ENCODE measurements at places on chromosomes 1 and 21. TPM values are rescaled to one million over a fixed set of nuclear protein-coding genes. Genes with fewer than 3 reads are reported as not detected.
A peak's percentile ranks its signal among the peaks of the same experiment; 100 is the strongest.

GRCh38 chr1:177976596-177976995 lies 6.7 kb upstream of the SEC16B start:
- DNase-seq = no peak

PLPPR5 gene
- total RNA-seq = not detected

NBPF15 gene
- 45.3 TPM for total RNA-seq

FAM163A gene
- total RNA-seq = 0.05 TPM

DNA sequence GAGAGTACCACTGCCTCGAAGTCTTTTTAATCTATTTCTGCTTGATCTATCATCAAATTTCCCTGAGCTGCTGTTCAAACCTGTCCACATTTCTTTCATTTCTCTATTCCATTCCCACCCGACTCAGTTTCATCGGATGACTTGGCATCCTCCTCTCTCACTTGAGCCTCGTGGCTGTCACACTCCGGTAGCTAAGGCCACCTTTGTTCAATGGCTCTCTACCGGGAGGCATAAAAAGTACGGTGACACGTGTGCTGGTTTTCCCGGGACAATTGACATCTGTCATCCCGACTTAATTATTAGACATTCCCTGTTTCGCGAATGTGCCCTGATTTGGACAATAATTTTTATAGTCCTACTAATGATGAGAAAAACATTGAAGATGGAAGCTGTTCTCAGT lies 22.6 kb downstream of the MIS18A start:
- no peak for DNase-seq

DNA sequence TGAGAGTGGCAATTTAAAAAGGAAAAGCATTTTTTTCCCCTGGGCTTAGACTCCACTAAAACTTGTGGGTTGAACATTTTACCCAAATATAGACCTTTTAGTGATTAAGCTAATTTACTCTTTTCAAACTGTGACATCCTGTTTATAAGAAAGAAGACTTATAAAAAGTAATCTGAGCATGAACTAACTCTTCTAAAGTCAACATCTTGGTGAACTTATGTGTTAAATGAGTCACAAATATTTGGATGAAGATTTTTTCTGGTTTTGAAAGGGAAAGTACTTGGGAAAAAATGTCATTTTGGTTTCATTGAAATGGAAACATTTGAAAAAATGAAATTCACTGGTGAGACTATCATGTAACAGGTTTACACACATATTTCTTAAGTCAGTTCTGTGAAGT lies 109.8 kb downstream of the KCNK2 start:
- no peak for DNase-seq

DNA sequence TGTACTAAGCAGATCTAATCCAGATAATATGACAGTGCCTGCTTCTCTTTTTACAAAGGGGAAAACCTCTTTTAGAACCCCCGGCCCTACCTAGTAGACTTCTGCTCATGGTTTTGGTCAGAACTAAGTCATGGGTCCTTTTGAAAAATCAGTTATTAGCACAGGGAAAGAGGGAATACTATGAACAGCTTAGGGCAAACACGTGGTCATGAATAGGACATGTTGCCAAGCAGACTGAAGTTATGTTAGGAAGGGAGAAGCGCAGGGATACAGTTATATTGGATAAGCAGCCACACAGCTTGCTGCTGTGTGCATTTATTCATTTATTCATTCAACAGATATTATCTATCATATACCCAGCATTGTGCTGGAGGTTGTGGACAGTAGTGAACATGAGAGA lies 25.3 kb upstream of the IGSF3 start:
- DNase-seq = no peak

- no peak for DNase-seq
These were observed 54.6 kb upstream of the PRDX6 start for GRCh38 chr1:173422456-173422976.

S100A5 gene
- total RNA-seq = not detected

GRCh38 chr1:51736702-51737101 lies 119.8 kb downstream of the OSBPL9 start:
- peak; percentile 94 for DNase-seq

NEGR1 gene
- total RNA-seq = under 0.01 TPM

GRCh38 chr1:192238421-192238820 lies 78.4 kb upstream of the RGS21 start:
- peak; percentile 3 for DNase-seq

SPRR2G gene
- total RNA-seq = not detected

SYCP1 gene
- not detected for total RNA-seq

SLC25A33 gene
- total RNA-seq = 6.3 TPM

DNA sequence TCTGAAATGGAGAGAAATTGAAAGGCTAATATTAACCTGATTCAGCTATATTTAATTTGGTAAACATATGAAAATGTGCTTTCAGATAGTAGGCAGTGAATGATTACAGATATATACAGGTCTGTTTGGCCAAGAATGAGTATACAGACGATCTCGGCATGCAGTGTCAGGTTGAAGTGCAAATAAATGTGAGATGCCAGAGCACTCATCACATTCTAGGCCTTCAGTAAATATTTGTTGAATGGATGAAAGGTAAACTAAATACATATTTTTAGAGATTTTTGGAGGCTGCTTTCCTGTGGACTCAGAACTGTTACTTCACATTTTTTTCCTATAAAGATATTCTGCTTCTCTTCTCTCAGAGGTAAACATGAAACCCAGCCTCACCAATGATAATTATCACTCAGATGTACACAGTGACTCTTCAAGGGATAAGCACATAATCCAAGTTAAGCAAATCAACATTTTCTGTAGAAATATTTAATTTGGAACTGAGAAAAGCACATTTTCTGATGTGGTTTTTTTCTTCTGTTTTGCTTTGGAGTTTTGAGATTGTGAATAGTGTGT lies 702.9 kb downstream of the BRINP3 start:
- no peak for DNase-seq

- DNase-seq = no peak
These were observed 53.9 kb upstream of the TIAM1 start for GRCh38 chr21:31397939-31398338.

ITLN2 gene
- not detected for total RNA-seq

GRCh38 chr1:21024918-21025317 lies 151.8 kb downstream of the EIF4G3 start:
- no peak for DNase-seq

GRCh38 chr1:65939636-65940035 lies 146.9 kb downstream of the PDE4B start:
- DNase-seq = no peak

DNA sequence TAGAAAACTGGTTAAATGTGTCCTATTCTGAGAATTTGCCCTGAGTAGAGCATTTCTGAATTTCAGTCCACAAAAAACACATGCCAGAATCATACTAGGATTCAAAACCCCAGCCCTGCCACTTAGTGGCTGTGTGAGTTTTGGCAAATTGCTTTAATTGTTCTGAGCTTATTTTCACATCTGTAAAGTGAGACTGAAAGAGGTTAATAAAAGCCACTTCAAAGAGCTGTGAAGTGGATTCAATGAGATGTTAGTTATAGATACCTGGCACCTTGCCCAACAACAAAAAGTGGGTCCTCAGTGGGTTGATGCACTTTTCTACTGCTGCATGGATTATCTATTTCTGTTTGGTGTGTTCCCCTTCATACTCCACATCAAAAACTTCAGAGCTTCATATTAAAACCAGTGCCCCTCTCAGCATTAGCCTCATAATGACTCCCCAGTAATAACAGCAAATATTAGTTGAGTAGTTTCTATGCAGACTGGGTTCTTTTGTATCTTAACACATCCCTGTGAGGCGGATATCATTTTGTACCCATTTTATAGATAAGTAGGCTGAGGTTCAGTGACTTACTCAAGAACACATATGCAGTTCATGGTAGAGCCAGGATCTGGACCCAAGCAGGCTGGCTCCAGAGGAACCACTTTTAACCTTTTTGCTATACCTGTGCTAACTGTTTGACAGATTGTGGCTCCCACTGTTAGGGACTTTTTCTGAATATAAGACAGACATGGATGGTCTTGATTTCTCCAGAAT lies 14.2 kb upstream of the ADORA3 start:
- no peak for DNase-seq

RAVER2 gene
- total RNA-seq = 7.5 TPM

DNA sequence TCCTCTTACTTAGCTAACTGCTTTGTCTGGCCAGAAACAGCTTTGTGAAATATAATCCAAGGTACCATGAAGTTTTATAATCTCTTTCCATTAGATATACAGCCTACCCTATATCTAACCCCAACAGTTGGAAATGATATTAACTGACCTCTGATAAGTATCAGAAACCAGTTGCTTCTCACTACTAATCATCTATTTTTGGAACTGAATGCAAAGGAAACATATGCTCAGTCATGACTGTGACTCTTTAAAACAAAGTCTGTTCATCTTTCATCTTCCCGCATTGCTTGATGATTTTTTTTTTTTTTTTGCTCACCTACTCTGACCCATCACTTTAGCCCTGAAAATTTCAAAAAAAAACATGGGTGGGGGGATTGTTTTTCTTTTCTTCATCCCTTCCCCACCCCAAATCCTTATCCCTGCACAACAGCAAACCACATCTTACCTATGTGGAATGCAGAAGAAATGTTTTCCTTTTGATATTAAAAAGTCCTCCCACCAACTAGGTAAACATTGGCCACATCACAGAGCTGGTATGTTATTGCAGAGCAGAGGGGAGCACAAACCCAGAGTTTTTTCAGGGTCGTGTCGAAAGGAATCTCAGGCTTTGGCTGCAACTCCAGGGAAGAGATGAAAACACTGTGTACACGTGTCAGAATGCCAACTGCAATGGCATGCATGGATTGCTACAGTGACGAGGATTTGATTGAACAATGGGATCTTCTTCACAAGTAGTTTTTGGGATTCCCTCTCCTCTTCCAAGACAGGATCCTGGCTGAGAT lies 137.3 kb downstream of the SLC30A10 start:
- DNase-seq = no peak

DNA sequence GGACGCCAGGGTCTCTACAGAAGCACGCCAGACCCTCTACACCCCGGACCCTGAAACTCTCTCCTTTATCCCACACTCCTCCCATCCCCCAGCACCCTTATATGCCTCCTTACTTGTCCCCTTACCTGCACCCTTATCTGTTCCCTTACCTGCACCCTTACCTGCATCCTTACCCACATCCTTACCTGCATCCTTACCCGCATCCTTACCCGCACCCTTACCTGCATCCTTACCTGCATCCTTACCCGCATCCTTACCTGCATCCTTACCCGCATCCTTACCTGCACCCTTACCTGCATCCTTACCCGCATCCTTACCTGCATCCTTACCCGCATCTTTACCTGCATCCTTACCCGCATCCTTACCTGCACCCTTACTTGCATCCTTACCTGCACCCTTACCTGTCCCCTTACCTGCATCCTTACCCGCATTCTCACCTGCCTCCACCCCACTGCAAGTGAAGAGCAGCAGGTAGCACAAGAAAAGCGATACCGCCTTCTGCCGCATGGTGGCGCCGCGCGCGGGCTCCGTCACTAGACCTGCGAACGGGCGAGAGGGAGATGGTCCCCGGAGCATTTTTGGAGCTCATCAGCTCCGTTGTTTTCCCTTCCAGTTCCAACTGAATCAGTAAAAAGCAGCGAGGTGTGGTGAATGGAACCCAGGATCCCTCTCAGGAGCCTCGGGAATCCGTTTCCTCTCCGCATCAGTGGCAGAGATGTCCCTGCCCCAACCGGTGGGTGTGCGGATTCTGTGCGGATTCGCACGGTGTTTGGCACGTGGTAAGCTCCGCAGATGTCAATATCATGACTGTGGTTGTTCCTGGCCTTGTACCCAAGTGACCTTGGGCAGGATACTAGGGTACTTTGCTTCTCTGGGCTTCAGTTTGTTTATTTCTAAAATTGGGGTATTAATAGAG lies 2.9 kb downstream of the IFI6 start:
- peak; percentile 78 for DNase-seq

DNA sequence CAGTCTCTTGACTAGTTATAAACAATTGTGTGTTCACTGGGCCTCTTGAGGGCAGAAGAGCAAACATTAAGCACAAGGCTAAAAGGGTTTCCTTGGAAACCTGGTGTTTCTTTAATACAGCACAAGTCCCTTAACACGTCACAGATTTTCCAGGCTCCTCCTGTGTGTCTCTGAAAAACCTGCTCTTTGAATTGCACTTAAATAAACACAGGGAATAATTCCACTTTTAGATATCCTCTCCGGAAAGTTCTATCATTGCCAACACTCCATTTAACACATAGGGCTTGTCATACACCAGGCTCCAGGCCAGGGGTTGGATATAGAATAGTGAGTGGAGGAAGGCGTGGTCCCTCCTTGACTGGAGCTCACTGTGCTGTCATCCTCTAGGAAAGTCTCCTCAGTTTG lies 442.6 kb downstream of the DSCAM start:
- no peak for DNase-seq

DNA sequence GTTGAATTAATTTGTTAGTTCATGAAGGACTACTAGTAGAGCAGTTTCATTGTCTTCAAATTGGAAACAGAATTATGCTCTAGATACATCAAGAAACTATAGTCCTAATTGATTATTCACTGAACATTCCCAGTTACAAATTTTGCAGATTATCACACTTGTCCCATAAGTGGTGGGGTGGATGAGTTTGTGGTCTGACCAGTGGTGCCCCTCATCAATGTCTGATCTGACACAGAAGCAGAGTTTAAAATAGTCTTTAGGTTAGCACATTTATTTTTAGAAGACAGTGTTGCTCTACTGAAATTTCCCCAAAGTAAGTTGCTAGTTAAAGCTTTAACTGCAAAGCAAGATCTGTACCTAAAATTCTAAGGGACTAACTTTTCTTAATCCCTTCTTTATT lies 42.9 kb downstream of the INKA2 start:
- no peak for DNase-seq

OXCT2 gene
- total RNA-seq = 7.0 TPM

DNA sequence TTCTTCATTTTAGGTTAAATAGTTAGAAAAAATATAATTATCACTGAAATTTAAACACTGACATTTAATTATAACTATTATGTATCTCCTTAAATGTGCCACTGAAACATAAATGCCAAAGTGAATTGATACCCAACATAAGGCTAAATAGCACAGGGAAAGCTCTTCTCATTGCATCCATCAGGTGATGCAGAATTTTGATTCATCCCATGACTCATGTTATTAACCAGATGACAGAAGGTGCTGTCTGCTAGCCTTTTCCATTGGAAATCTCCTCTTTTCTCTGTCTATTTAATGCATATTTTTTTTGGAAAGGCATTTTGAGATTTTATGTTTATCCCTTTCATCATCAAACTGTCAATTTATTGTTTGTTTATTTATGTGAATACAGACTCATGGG lies 136.8 kb downstream of the KCNK2 start:
- no peak for DNase-seq

- no peak for DNase-seq
These were observed 84.0 kb downstream of the FOXJ3 start for GRCh38 chr1:42251042-42251441.

GRCh38 chr1:200774311-200774710 lies 35.6 kb downstream of the CAMSAP2 start:
- DNase-seq = no peak

BGLAP gene
- total RNA-seq = 0.19 TPM

NUDT4B gene
- 28.2 TPM for total RNA-seq

Data from dermis blood vessel endothelial cell (primary cell).